ENCODE measurements at places on chromosomes 13 and 19. TPM values are rescaled to one million over a fixed set of nuclear protein-coding genes. Genes with fewer than 3 reads are reported as not detected.
A peak's percentile ranks its signal among the peaks of the same experiment; 100 is the strongest.

DNA sequence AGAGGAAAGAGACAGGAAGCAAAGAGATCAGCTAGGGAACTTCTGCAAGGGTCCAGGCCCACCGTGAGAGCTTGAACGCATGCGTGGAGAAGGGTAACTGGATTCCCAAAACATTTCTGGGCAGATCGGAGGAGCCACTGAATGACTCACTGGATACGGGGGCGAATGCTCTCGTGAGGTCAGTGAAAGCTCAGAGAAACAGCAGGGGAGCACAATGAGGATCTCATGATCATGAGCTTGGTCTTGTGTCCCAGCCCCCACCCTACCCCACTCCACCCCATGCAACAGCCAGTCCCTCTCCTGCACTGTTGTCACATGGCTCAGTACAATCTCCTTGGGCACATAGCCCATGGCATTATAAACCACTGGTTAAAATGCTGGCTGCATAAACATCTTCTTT is 40.6 kb downstream of the DCLK1 start:
- peak; percentile 9 for DNase-seq

Gene PPM1N
- 1.8 TPM for total RNA-seq

DNA sequence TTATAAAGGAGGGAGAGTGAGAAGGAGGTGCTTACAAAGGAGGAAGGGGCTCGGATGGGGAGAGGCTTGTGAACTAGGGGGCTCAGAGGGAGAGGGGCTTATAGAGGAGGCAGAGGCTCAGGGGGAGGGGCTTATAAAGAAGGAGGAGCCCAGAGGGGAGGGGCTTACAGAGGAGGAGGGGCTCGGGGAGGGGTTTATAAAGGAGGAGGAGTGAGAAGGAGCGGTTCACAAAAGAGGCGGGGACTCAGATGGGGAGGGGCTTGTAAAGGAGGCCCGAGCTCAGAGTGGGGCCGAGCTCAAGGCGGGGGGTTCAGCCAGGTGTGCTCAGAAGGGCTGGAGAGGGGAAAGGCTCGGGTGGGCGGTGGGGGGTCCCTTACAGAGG is 500 bp downstream of the SMIM24 start:
- DNase-seq: no peak

GRCh38 chr13:20980430-20980829 is 77.9 kb upstream of the XPO4 start:
- no peak for DNase-seq

DNA sequence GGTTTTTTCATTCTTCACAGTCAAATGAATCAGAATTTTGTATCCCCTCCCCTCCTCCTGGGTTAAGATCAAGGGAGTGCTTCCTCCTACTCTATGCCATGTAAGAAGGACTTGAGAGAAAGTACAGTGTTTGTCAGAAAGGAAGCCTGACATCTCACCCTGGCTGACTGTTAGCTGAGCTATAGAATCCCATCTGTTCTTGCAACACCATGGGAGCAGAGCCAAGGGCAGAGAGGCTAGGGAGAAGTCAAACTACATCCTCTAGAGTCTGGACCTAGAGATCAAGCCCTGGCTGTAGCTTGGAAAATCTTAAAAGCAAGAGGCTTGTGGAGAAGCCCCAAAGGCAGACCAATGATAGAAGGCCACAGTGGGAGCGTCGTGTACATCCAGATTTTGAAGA is 145.9 kb downstream of the OLFM4 start:
- no peak for DNase-seq

DNA sequence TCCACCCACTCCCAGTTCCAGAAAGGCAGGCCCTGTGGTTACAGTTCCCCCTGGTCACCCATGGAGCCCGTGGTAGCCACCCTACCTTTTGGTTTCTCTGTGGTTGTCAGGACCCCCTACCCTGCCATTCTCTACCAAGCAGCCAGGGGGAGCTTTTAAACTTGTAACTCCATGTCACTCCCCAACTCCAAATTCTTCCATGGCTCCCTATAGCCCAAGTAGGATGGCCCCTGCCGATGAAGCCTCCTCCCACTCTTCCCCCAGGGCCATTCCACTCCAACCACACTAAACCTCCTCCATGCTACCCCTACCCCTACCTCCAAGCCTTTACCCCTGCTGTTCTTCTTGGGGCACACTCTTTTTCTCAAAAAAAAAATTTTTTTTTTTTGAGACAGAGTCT is 2.2 kb downstream of the S1PR2 start:
- peak; percentile 40 for DNase-seq

GRCh38 chr13:113997845-113998751 is 24.2 kb upstream of the C13orf46 start:
- peak; percentile 81 for DNase-seq

DNA sequence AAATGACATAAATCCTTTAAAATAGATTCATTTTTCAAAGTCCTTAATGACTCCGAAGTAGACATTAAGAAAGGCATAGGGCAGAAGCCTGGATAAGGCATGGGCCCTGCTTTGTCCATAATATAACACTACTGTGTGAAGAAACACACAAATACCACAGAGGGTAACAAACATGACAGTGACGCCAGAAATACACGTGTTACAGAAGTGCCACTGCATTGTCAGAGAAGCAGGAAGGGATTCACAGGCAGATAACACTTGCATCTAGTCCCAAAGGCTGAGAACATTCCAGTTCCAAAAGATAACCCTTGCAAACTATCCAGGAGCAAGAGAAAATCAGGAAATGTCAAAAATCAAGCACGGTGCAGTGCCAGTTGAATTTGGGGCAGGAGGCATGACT is 633.2 kb downstream of the LIG4 start:
- no peak for DNase-seq

- peak; percentile 55 for DNase-seq
Observed at GRCh38 chr13:79541426-79542049, 60.6 kb downstream of the NDFIP2 start.

Gene KANK2
- 115 TPM for total RNA-seq

Gene SRRM5
- 0.10 TPM for total RNA-seq

- DNase-seq: no peak
Observed at GRCh38 chr19:16117594-16118033, 5.9 kb downstream of the RAB8A start.

- peak; percentile 80 for DNase-seq
Observed at GRCh38 chr19:13952931-13953531, 722 bp downstream of the DCAF15 start.

- DNase-seq: no peak
Observed at GRCh38 chr13:111399776-111400538, 79.5 kb downstream of the TEX29 start.

DNA sequence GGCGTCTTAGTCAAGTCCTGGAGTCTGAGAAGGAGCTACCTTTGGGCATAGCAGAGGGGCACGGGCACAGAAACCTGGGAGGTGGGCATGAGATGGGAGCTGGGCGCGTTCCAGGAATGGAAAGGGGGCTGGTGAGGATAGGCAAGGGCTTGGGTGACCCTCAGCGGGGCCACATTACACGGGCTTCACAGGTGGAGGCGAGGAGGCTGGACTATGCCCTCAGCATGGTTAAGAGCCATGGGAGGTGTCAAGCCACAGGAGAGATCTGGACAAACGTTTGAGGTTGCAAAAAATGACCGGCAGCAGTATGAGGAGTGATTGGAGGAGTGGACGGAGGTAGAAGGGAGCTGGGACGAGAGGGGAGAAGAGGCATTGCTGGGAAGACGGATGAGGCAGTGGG is 21.5 kb downstream of the NECTIN2 start:
- DNase-seq: no peak

Gene APOE
- 6.1 TPM for total RNA-seq

- no peak for DNase-seq
Observed at GRCh38 chr13:112967686-112968379, 1.2 kb upstream of the MCF2L start.

DNA sequence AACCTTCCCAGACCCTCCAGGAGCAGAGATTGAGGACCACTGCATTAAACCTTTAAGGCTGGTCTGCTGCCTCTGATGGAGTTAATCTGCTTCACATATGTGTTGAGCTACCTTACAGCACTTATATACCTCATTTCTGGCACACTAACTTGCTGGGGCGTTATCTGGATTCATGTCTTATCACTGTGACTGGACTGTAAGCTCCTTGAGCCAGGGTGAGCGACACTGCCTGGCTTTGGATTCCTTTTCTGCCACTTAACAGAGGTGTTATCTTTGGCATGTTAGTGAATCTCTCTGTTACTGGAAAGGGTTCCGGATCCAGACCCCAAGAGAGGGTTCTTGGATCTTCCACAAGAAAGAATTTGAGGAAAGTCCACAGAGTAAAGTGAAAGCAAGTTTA is 69.8 kb upstream of the RGCC start:
- no peak for DNase-seq

- peak; percentile 45 for DNase-seq
Observed at GRCh38 chr19:37964109-37964508, 57.1 kb downstream of the SIPA1L3 start.

DNA sequence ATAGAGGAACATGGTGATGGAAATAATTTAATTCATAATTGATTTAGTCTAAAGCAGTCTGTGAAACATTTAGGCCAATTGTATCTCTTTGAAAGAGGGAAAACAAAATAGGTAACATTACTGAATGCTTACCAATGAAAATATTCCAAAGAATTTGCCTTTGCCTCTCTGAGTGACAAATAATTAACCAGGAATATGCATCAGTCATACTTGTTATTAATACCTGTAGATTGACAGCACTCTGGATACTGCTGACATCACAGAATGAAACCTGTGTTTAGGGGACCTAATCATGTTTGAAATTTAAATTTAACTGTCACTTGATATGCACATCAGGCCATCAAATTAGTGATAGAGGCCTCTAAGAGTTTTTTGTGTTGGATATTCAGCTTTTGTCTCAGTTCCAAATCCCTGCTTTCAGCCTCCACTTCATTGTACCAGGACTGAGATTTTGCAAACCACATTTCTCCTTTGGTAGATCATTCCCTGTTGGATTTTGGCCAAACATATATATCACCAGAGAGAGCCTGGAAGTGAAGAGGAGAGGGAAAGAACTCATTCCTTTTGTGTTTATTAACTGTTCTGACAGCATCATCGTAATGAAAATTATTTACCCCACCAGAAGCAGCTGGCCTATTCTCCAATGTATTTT is 64.8 kb upstream of the KLHL1 start:
- DNase-seq: no peak

GRCh38 chr19:897442-898039 is 4.3 kb downstream of the RNU6-9 start:
- DNase-seq: no peak

DNA sequence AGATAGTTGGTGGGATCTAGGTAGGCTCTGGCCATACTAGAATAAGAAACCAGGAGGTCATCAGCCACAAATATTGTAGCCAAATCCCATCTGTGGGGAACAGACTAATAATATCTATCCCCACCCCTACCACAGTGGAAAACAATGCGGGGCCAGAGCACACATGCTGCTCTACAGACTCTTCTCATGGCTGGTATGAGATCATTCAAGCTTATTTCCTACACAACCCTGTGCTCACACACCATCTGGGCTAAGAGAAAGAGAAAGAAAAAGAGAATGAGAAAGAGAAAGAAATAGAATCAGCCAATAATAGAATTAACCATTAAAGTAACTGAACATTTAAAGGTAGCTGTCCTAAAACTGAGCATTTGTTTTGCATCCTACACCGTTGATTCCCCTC is 1268.4 kb upstream of the SPRY2 start:
- no peak for DNase-seq

- DNase-seq: no peak
Observed at GRCh38 chr13:107866941-107867623, 348.3 kb downstream of the LIG4 start.

DNA sequence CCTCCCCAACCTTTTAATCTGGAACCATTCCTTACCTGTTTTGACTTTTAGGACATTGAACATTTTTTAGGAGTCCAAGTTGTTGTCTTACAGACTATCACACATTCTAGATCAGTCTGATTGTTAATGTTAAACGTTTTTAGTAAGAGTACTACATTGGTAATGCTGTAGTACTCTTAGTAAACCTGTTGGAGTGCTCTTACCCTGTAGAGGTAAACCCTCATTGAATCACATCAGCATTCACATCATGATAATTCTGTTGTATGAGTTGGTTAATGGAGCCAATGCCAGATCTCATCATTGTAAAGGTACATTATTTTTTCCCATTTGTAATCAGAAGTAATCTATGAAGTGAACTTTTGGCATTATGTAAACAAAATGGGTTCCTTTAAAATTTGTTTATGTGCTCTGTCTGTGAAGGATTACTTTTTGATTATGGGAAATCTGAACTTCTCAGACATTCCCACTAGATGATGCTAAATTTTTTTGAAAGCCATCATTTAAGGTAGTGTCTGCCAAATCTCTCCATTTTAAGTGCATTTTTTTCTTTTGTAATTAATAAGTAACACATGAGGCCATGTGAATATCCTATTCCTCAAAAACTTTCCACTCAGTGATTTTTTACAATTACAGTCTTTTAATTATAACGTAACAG is 55.2 kb downstream of the VWA8 start:
- peak; percentile 53 for DNase-seq

Gene ZNF491
- total RNA-seq: 2.5 TPM

DNA sequence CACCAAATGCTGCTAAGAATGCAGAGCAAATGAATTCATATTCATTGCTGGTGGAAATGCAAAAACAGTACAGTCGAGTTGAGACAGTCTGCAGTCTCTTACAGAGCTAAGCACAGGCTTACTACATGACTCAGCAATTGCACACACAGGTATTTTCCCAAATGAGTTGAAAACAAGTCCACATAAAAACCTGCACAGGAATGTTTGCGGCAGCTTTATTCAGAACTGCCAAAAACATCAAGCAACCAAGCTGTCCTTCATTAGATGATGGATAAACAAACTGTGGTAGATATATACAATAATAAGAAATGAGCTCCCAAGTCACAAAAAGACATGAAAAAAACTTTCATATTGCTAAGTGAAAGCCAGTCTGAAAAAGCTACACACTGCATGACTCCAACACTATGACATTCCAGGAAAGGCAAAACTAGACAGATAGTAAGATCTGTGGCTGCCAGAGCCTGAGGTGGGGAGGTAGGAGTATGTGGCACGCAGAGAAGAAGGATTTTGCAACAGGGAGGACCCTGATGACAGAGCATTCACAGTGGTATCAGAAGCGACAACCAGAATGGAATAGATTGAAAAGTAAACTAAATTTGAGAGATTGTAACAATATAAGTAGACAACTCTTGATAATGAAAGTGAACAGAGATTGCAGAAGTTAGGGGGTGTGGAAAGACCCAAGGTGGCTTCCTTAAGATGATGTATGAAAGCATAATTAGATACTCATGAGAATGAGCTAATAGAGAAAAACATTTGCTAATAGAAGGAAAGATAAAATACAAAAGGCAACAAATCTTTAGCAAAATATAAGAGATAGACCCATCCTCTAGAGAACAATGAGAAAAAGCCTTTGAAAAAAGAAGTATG is 52.7 kb downstream of the TSC22D1 start:
- peak; percentile 50 for DNase-seq

DNA sequence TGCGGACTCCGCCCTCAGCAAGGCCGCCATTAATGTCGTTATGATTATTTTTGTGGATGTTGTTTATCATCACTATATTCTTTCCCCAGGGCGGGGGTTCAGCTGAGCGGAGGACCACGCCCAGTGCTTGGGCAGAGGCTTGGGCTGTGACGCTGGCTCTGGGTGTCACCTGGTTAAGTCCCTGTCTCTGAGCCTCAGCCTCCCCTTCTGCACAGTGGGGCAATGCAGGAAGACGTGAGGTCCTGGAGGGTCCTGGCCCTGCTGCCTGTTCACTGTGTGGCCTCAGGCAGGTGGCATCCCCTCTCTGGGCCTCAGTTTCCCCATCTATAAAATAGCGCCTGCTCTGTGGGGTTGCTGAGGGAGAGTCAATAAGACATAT is 32.5 kb downstream of the NFIC start:
- no peak for DNase-seq

Gene CEBPG
- total RNA-seq: 15.0 TPM

Gene IGFL2
- not detected for total RNA-seq

Gene FFAR1
- not detected for total RNA-seq

GRCh38 chr19:9885077-9885552 is 50.0 kb downstream of the PIN1 start:
- DNase-seq: no peak
